ENCODE measurements at places on chromosomes 12 and 14.

- DNase-seq: peak; percentile 66
Observed at GRCh38 chr12:51351913-51352532, 5.5 kb upstream of the CELA1 start.

DNA sequence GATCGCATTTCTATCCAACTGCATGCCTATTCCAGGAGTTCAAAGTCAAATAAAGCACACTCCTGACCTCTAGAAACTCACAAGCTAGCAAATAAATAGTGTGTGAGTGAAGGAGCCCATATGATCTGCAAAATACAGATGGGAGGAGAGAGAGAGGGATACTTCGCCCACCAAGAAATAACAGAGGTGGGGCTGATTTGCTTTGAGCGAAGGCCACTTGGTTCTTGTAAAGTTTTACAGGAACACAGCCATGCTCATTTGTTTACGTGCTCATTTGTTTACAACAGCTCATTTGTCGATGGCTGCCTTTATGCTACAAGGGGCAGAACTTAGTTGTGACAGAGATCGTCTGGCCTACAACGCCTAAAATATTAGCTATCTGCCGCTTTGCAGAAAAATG is 63.4 kb upstream of the GPATCH2L start:
- DNase-seq: no peak

- no peak for DNase-seq
Observed at GRCh38 chr12:25423355-25424050, 129.6 kb downstream of the LMNTD1 start.

DNA sequence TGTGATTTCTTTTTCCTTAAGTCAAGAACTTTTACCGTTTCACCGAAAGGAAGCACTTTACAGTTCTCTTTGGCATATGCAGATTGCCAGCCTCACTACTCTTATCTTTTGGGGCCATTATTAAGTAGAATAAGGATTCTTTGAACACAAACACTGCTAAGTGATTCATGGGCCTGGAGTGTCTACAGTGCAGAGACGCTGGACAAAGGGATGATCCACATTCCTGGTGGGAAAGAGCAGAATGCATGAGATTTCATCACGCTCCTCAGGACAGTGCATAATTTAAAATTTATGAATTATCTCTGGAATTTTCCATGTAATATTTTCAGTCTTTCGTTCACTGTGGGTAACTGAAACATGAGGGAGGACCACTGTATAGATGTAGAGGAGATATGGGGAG is 90.2 kb downstream of the TTLL5 start:
- DNase-seq: peak; percentile 49

DNA sequence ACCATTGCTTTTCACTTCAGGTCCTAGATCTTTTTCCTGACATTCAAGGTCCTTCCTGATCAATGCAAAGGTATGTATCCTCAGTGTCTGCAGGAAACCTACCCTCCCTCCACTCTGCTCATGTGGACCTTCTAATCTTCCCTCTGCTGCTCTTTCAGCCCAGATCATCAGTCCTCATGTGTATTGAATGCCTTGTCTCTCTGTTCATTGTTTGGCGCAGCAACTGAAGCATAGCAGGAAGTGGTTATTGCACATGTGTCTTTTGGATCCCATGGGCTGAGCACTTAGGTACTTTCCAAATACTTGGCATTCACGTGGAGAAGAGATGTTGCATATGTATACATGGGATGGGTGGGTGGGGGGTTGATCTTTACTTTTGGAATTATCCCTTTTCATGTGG is 4.3 kb upstream of the NIN start:
- DNase-seq: peak; percentile 73

GRCh38 chr12:43758247-43758727 is 303 bp downstream of the PUS7L start:
- DNase-seq: peak; percentile 38

- peak; percentile 60 for DNase-seq
Observed at GRCh38 chr14:68236582-68237458, 417.2 kb downstream of the RAD51B start.

DNA sequence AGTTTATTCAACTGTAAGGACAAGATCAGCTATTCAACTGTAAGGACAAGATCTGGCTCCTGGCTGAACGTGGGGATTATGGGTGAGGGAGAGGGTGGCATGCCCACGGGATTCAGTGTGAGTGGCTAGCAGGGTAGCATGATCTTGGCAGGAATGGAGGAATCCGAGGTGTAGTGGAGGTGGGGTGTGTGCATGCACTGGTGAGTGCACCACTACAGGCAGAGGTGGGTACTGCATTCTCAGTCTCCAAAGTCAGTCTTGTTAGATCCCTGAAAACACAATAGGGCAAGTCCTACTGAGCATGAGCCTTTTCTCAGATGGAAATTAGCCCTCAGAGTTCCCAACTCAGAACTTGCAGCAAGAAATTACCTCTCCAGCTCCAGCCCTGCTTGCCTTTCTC is 32.2 kb upstream of the DCD start:
- DNase-seq: peak; percentile 10

DNA sequence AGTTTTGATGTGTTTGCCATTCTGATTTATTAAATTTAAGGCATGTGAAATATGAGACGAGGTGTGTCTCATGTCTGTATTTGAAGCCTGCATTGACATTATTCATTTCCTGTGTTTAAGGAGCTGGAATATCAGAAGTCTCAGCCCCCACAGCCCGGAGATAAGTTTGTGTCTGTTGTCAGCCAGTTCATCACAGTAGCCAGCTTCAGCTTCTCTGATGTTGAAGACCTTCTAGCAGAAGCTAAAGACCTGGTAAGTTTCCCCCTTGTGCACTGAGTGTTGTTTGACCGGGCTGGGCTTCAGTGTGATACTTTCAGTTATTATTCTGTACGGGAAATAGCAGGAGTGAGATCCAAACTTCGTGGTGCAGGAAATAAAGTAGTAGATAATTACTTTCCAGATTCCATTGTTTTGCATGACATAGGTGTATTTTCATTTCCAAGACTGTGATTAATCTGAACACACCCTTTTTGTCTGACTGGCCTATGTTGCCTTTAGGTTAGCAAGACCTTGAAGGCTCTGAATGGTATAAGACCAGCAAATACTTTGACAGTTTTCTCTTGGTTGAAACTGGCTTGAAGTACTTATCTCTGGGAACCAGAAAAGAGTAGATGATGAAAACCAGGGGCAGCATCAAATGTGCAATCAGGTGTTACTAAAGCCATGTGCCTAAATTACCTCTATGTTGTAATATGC is 101.5 kb downstream of the GPR135 start:
- peak; percentile 42 for DNase-seq

GRCh38 chr14:63605041-63605532 is 36.6 kb downstream of the WDR89 start:
- DNase-seq: peak; percentile 49

- DNase-seq: no peak
Observed at GRCh38 chr14:74909911-74910310, 13.1 kb downstream of the RPS6KL1 start.

DNA sequence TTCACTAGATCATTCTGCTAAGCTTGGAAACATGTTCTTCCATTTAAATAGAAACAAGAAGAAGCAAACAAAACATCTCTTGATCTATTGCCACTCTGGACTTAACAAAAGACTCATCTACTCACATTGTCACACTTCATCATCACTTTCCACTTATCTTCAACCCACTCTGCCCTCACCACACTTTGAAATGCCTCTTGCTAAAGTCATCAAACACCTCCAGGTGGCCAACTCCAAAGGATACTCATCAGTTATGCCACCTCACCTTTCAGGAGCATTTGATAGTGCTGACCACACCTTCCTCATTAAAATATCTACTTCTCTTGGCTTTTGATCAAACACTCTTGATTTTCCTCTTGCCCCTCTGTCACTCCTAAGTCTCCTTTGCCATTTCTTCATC is 7.2 kb downstream of the EFCAB11 start:
- DNase-seq: no peak

- no peak for DNase-seq
Observed at GRCh38 chr14:101812071-101812470, 50.6 kb downstream of the PPP2R5C start.

DNA sequence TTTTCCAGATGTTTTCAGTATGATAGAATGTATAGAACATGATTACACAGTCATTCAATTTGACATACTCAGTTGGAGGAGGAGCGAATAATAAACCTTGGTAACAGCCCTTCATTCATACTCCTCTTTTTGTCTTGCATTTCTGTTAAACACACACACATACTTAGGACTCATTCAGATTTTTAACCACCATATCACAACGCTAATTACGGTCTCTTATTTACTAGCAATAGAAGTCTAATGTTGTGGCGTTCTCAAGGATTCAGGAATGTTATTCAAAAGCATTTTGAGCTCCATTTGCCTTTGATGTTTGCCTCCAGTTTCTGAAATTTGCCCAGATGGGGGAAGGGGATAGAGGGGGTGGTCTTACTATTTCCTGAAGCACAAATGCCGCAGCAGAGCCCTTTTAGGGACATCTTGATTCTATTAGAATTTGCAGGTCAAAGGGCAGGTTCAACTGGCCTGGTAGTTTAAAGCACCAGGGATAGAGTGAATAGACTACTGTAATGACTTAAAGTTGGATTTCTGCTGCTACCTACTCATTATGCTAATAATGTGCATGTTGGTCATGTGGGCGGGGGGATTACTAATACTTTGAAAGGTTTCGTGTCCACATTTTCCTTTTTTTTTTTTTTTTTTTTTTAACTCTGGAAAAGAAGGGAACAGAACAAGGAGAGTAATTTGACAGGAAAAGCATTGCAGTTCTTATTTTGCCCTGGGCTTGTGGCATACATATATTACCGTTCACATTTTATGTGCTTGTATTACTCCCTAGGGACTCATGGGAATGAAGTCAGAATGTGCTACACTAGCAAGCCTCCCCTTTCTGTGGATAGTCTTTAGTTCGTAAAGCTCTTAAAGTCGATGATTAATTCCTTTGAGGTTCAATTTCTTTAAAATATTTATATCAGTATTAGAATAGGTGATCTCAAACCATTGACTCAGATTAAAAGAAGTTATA is 226.8 kb downstream of the FBXL14 start:
- DNase-seq: no peak

DNA sequence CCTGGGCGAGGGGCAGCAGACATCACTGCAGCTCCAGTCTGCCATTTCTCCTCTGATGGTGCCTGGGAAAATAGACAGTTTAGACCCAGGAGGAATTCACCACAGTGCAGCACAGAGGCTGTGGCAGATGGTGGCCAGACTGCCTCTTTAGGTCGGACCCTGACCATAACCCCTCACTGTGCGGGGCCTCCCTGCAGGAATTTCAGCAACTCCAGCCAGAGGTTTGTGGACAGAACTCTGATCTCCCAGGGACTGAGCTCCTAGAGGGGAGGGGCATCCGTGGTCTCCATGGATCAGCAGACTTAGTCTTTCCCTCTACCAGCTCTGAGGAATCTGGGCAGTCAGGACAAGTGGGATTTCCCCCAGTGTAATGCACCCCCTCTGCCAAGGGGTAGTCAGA is 106.5 kb downstream of the ZC3H14 start:
- no peak for DNase-seq

- DNase-seq: peak; percentile 3
Observed at GRCh38 chr14:30621354-30621939, 672 bp upstream of the SCFD1 start.
